Thoracic aorta (tissue), 2 donors: ENCODE measurements at places on chromosomes 7 and 10.

DNA sequence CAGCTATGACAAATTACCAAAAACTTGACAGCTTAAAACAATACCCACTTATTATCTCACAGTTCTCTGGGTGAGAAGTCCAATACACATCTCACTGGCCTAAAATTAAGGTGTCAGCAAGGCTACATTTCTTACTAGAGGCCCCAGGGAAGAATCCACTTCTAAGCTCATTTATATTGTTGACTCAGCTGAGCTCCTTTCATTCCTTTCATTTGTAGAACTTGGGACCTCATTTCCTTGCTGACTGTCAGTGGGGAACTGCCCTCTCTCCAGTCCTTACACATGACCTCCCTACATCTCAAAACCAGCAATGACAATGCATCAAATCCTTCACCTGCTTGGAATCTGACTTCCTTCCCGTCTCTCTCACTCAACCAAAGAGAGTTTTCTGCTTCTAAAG lies 240.3 kb downstream of the IPMK start:
- no peaks in the 10 kb centered on the region for H3K27me3 ChIP-seq
- no peaks in the 10 kb centered on the region for H3K36me3 ChIP-seq
- no peak overlapping the region for H3K4me3 ChIP-seq
- H3K4me1 ChIP-seq, result no peaks in the 10 kb centered on the region
- no peak overlapping the region for H3K27ac ChIP-seq

DNA sequence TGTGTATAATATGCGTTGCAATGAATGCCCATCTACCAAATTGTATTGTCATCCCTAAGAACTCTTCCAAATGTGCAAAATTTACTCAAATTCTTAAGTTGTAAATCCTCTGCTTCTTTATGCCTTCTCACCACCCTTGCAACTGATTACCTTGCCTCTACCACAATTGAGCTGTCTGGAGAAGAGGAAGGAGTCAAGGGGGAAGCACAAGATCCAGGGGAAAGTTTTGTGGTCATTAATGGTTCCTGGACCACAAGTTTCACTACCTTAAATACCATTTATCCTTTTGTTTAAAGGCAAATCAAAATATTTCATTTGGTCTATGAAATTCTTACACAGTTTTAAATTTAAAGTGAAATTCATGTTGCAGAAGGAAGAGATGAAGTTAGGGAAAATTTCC lies 16.7 kb downstream of the CRPPA start:
- H3K36me3 ChIP-seq, result no peaks in the 10 kb centered on the region
- H3K27me3 ChIP-seq, result no peaks in the 10 kb centered on the region
- no peak overlapping the region for H3K27ac ChIP-seq
- H3K4me1 ChIP-seq, result no peaks in the 10 kb centered on the region
- no peak for DNase-seq

DNA sequence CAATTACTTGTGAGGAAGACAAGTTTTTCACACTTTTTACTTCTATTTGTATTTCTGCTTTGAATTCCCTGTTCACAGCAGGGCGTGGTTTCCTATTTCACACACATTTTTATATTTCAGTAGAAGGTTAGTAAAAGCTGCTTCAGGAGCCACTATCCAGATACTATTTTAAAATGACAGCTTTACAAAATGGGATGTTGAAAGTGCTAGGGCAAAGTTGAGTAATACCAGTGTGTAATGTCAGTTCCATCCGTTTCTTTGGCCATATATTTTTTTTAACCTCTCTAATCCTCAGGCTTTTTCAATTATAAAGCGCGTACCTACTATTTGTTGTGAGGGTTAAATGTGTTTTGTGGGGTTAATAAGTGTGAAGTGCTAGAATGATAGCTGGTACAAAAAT lies 276.6 kb downstream of the GPR158 start:
- DNase-seq, result no peak
- no peaks in the 10 kb centered on the region for H3K4me1 ChIP-seq
- H3K27ac ChIP-seq, result no peak overlapping the region
- no peaks in the 10 kb centered on the region for H3K36me3 ChIP-seq

- DNase-seq, result no peak
- H3K27ac ChIP-seq, result no peak overlapping the region
- H3K36me3 ChIP-seq, result no peaks in the 10 kb centered on the region
- no peaks in the 10 kb centered on the region for H3K4me1 ChIP-seq
- no peak overlapping the region for H3K4me3 ChIP-seq
Observed at GRCh38 chr10:127649642-127650041, 87.3 kb upstream of the FOXI2 start.

DNA sequence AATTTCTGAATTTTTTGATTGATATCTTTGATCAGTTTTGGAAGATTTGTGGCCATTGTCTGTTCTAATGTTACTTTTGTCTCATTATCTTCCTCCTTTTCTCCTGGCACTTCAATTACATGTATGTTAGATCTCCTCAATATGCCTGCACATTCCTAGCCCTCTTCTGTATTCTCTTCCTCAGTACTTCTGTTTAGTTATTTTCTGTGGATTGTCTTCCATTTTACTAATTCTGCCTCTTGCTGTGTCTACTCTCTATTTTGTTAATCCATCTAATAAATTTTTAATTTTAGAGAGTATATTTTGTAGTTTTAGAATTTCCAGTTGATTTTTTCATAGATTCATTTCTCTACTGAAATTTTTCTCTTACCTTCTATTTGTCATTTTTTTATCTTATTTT lies 137.1 kb downstream of the INSYN2A start:
- peaks cover 10% of the 10 kb centered on the region for H3K36me3 ChIP-seq
- no peaks in the 10 kb centered on the region for H3K27me3 ChIP-seq
- H3K27ac ChIP-seq, result no peak overlapping the region

DNA sequence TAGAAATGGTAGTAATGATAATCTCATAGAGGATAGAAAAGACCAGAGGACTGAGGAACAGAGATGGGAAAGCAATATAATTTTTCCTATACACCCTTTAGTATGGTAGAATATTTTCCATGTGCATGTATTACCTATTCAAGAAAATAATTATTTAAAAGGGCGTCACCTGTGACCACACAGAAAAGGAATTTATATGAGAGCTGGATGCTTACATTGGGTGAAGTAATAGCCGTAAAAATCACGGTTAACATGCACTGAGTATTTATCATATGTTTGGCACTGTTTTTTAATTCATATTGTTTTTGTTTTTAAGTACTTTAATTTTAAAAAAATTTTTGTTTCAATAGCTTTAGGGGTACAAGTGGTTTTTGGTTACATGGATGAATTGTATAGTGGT lies 195.1 kb downstream of the IPMK start:
- DNase-seq, result no peak
- H3K4me3 ChIP-seq, result no peak overlapping the region
- H3K27me3 ChIP-seq, result no peaks in the 10 kb centered on the region
- H3K27ac ChIP-seq, result no peak overlapping the region

- H3K36me3 ChIP-seq, result no peaks in the 10 kb centered on the region
- no peaks in the 10 kb centered on the region for H3K27me3 ChIP-seq
- no peak overlapping the region for H3K4me3 ChIP-seq
- H3K27ac ChIP-seq, result no peak overlapping the region
- no peaks in the 10 kb centered on the region for H3K4me1 ChIP-seq
Observed at GRCh38 chr10:57638411-57638810, 629.3 kb downstream of the IPMK start.
